Eye (tissue), 1 donor: ENCODE measurements at places on chromosomes 3 and 15.

GRCh38 chr3:187567021-187567420, 103.2 kb downstream of the SST start:
- no peak for DNase-seq

GRCh38 chr3:11118181-11118682, 36.1 kb upstream of the HRH1 start:
- no peak for DNase-seq

DNA sequence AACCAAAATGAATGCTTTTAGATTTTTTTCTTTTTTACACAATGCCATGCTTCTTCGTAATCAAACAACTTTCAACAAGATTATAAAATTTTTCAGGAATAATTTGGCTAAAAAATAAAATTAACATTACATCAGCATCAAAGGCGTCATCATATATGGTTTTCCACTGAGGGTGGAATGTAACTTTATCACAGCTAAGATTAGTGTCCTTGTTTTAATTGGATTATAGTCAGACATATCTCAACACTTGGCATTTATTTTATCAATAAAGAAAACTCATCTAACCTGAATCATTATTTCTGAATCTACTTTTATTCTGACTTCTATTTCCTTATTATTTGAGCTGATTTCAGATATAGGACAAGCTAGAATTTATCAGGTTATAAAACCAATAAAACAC, 1.6 kb downstream of the NRG4 start:
- DNase-seq = no peak

- DNase-seq = no peak
These were observed 32.5 kb downstream of the CA12 start for GRCh38 chr15:63349156-63349555.

- DNase-seq = peak; percentile 73
These were observed 130.9 kb upstream of the BHLHE40 start for GRCh38 chr3:4848176-4848825.

DNA sequence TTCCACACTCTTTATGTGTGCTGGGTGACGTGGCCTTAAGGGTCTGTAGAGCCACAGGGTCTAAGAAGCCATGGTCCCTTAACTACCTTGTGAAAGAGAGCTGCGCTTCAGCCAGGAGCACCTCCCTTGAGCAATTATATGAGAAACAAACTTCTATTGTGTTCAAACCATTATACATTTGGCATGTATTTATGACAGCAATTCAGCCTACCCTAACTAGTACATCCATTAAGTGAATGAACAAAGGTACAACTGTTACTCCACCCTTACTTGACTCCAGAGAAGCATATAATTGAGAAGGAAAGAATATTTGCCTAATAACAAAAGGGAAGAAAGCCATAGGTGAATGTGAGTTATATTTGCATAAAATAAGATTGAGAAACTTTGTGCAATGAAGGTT, 69.8 kb upstream of the BOC start:
- no peak for DNase-seq

GRCh38 chr15:41483115-41483514, 10.6 kb upstream of the ITPKA start:
- DNase-seq = no peak

- DNase-seq = no peak
These were observed 168.4 kb upstream of the VEPH1 start for GRCh38 chr3:157671656-157672055.

DNA sequence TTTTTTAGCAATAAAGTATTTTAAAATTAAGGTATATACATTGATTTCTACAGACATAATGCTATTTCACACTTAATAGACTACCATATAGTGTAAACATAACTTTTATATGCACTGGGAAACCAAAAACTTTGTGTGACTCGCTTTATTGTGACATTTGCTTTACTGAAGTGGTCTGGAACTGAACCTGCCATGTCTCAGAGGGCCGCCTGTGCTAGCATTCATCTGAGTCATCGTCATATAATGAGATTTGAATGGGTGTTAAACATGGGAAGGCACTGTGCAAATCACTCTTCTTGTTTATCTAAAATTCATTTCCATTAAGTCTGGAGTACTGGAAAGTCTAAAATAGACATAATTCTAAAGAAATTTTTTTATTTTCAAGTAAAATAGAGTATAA, 12.9 kb downstream of the EIF2AK4 start:
- DNase-seq = no peak

DNA sequence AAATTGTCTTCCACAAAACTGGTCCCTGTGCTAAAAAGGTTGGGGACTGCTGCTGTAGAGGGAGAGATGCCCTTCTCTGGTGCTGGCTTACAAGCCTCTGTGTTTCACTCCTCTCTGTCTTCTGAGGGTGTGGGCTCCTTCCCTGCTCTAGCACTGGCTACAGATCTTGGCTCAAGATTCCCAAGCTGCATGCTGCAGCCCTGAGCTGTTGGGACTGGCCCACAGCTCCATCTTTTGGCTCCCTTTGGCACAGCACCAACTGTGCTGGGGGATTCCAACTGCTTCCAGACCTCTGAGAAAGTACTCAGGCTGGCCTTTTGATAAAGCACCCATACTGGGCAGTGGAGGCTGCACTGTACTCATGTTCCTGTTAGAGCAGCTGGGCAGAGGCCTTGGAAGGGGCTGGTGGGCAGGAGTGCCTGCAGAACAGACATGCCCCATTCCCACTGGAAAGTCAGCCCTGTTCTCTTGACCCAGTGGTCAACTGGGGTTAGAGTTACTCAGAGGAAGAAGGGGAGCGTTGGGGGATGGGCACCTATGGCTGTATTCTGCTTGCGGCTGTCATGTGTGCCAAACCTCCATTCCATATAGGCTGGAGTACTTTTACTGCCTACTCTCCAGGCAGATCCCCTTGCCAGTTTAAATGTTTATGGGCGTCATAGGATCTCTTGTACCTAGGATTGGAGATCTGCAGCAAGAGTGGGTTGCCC, 55.7 kb downstream of the GALK2 start:
- DNase-seq = no peak

- no peak for DNase-seq
These were observed 58.7 kb upstream of the TBC1D5 start for GRCh38 chr3:17801131-17801530.

DNA sequence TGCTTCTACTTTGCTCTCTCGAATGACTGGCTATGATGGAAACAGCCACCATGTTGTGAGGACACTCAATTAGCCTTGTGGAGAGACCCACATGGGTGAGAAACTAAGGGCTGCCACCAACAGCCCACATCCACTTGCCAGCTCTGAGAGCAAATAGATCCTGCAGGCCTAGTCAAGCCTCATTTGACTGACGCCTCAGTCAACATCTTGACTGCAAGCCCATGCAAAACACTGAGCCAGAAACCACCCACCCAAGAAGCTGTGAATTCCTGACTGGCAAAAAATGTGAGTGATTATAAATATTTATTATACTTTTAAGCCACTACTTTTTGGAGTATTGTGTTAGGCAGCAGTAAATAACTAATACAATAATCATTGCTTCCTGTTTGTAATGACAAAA, 58.4 kb downstream of the NOX5 start:
- DNase-seq = no peak

- peak; percentile 65 for DNase-seq
These were observed 488 bp downstream of the THSD4 start for GRCh38 chr15:71115567-71116351.

DNA sequence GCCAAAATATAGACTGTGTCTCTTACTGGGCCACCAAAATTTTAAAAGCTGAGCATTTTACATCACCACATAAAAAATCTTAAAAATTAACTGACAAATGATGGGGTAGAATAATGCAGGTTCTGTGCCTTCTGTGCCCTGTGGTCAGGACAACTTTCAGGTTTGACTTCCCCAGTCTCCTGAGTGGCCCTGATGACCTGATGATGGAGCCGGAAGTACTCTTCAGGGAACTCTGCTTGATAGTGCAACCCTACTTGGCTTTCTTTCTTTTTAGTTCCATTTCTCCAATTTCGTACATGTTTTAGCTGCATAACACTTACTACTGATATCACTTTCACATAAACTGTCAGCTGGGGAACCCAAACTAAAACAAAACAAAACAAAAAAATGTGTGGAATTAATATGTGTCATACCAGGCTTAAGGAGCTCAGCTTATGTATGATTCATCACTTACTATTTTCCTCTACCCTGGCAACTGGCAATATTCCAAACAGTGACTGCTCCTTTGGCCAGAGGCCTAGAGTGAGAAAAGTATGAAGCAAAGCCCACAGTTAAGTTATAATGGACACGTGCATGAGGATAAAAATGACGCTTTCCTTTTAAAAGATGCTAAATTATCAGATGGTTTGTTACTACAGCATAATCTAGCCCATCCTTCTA, 194.3 kb downstream of the BCHE start:
- DNase-seq = peak; percentile 82

GRCh38 chr15:60681353-60681752, 202.4 kb upstream of the ICE2 start:
- no peak for DNase-seq

- no peak for DNase-seq
These were observed 1.6 kb downstream of the IL12A start for GRCh38 chr3:159989973-159990846.

DNA sequence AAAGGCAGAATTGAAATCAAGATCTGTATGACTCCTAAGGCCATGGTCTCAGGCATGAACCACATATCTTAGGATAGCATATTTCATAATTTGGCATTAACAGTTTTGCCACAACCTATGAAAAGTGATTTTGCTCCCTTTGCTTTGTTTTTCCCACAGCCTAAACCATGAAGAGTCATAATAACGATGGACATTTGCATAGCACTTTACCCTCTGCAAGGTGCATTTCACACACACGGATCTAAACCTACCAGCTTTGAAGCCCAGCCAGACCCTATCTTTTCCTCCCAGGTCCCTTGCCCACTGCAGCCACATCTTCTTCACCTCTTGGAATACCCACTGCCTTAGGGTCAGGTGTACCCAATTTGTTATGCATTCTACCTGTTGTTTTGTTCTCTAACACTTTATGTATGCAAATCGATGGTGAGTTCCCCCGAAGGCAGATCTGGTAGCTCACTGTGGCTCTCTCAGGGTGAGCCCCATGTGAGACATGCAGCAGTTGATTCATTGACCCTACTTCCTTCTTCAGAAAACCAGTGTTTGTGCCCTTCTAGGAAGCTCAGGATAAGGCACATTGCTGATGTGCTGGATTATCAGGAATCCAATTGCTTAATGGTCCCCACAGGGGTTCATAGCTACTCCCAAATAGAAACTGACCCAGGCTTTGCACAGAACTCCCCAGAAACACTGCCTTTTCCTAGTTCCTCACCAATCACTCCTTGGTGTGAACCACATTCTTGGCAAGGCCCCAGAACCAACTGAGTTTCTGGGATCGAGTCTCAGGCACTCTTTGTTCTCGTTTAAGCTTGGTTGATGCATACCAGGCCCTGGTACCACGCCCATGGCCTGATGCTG, 8.7 kb downstream of the ARHGAP31 start:
- no peak for DNase-seq

GRCh38 chr3:40043444-40043755, 234.0 kb downstream of the MYRIP start:
- DNase-seq = peak; percentile 31

DNA sequence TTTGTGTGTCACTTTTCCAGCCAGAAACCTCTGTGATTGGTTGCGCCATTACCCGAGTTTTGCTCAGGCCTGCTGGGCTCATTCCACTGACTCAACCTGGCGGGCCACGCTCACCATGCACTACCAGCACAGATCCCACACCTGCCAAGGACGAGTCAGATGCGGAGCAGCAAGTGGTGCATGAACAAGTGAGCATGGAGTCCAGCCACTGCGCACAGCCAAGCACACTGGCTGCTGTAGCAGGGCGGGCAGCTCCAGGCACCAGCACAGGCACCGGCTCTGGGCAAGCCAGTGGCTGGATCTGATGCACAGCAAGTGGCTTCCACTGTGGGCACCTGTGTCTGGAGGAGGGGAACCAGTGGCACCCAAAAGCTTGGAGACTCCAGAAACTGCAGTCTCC, 110.4 kb downstream of the CBLB start:
- DNase-seq = no peak

DNA sequence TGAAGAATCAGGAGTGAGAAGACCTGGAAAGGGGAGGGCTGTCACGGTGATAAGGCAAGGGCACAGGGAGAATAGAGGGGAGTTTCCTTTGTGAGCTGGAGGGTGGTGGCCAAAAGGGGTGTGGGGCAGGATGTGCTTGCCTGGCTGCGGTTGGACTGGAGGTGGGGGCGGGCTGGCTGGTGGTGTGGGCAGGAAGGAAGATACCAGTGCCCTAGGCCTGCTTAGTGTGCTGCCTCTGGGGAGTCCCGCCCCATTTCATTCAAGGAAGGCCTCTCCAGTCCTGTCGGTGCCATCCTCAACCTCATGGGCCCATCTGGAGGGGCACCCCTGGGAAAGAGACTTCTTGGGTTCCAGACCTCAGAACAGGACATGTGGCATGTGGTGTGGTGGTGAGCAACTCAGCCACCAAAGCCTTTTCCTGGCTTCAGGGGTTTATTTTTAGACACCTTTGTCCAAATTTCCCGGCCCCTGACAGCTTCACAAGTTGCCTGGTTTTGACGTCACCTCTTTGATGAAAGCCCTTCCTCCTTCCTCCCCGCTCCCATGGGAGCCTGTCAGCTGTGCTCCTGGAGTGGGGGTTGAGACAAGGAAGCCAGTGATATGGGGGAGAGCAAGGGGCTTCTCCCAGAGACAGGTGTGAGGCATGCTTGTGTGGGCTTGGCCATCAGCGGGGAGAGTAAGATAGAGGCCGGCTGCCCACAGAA, 15.6 kb downstream of the TEX264 start:
- DNase-seq = peak; percentile 37
